Naive thymus-derived CD4-positive, alpha-beta T cell (primary cell): ENCODE measurements at places on chromosomes 2 and 18. TPM values are rescaled to one million over a fixed set of nuclear protein-coding genes. Genes with fewer than 3 reads are reported as not detected.

The CHMP3 gene
- 39.9 and 41.4 TPM in 2 replicates for total RNA-seq

The CD226 gene
- total RNA-seq, result 58.6 TPM

The MALL gene
- 0.36 and 0.46 TPM in 2 replicates for total RNA-seq

The GREB1 gene
- 0.35 TPM for total RNA-seq

The NEU2 gene
- not detected for total RNA-seq

The ACTG2 gene
- not detected for total RNA-seq

DNA sequence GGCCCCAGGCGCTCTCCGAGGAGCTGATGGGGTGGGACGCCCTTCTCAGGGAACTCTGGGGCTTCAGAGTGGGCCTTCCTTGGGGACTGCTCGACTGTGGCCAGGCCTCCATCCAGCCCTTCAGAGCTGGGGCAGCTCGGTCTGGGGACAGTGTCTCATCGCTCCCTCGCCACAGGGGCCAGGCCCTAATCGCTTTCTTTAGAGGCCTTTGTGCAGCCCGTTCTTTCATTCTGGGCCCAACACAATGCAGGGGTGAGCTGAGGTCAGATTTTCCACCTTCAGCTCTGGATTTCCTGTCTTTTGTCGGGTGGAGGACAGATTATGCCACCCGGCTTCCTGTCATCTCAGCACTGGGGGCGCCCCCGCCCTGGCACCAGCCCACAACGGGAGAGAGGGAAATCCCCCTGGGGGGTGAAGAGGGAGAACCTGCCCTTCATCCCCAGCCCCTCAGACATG, 25.2 kb downstream of the MYCN start:
- peak; percentile 39 for DNase-seq
- no peaks in the 10 kb centered on the region for H3K36me3 ChIP-seq
- peak overlapping the region; percentile 29 for H3K4me3 ChIP-seq
- no peaks in the 10 kb centered on the region for H3K27me3 ChIP-seq
- peak overlapping the region; percentile 45 for H3K27ac ChIP-seq

- H3K4me3 ChIP-seq, result no peak overlapping the region
- DNase-seq, result no peak
- no peaks in the 10 kb centered on the region for H3K36me3 ChIP-seq
- H3K27ac ChIP-seq, result no peak overlapping the region
- no peaks in the 10 kb centered on the region for H3K4me1 ChIP-seq
These were observed 38.4 kb downstream of the PKP4 start for GRCh38 chr2:158495175-158495574.

- no peak overlapping the region for H3K27ac ChIP-seq
- DNase-seq, result no peak
- H3K36me3 ChIP-seq, result no peaks in the 10 kb centered on the region
- H3K27me3 ChIP-seq, result no peaks in the 10 kb centered on the region
- no peaks in the 10 kb centered on the region for H3K4me1 ChIP-seq
These were observed 99.6 kb downstream of the BCL11A start for GRCh38 chr2:60453872-60454271.

DNA sequence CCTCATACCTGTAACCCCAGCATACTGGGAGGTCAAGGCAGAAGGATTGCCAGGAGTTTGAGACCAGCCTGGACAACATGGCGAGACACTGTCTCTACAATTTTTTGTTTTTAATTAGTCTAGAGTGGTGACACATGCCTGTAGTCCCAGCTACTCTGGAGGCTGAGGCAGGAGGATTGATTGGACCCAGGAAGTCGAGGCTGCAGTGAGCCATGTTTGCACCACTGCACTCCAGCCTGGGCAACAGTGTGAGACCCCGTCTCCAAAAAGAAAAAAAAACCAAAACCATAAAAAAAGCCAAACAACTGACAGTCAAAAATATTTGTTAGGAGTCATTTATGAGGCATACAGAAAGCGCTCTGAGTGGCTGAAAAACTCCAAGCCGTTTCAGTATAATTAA, 95.5 kb downstream of the KCTD18 start:
- H3K27ac ChIP-seq, result no peak overlapping the region
- no peak for DNase-seq
- H3K4me1 ChIP-seq, result no peaks in the 10 kb centered on the region
- no peaks in the 10 kb centered on the region for H3K36me3 ChIP-seq
- no peaks in the 10 kb centered on the region for H3K27me3 ChIP-seq

GRCh38 chr2:67948506-67948905, 114.3 kb downstream of the C1D start:
- H3K27me3 ChIP-seq, result no peaks in the 10 kb centered on the region
- H3K4me3 ChIP-seq, result no peak overlapping the region
- H3K4me1 ChIP-seq, result no peaks in the 10 kb centered on the region

- no peaks in the 10 kb centered on the region for H3K36me3 ChIP-seq
- no peaks in the 10 kb centered on the region for H3K4me1 ChIP-seq
- H3K27ac ChIP-seq, result no peak overlapping the region
These were observed 378.0 kb downstream of the GRB14 start for GRCh38 chr2:164243315-164243714.

DNA sequence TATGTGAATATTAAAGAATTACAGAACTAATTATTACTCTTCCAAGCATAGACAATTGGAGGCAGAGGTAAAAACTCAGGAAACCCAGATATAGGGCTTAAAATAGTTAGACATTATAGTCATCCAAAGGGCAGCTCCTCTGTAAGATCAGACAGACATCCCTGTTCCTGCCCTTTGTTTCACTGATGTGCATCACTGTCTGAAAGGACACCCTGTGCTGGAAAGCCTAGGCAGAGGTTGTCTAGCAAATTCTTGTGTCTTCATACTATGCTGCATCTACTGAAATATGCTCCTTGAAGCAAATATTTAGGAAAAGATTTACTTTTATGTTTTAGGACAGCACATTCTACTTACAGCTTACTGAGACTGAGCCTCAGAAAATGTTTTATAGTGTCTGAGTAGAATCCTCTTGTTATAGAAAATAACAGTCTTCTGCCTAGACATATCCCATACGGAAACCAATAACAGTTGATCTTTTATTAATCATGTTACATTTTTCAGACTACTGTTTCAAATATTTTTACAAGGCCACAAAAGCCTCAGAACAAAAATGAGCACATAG, 977.3 kb upstream of the CDH2 start:
- no peak for DNase-seq
- no peaks in the 10 kb centered on the region for H3K36me3 ChIP-seq
- H3K27ac ChIP-seq, result no peak overlapping the region
- H3K4me3 ChIP-seq, result no peak overlapping the region
- H3K4me1 ChIP-seq, result no peaks in the 10 kb centered on the region

DNA sequence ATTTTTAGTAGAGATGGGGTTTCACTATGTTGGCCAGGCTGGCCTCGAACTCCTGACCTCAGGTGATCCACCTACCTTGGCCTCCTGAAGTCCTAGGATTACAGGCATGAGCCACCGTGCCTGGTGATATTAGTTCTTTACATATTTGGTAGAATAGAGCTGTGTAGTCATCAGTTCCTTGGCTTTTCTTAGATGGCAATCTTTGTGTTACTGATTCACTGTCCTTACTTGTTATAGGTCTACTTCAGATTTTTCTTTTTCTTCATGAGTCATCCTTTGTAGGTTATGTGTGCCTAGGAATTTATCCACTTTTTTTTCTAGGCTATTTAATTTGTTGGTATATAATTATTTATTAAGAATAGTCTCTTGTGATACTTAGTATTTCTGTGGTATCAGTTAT, 30.3 kb upstream of the ZSWIM2 start:
- H3K27me3 ChIP-seq, result no peaks in the 10 kb centered on the region
- H3K27ac ChIP-seq, result no peak overlapping the region
- no peaks in the 10 kb centered on the region for H3K4me1 ChIP-seq
- DNase-seq, result no peak
- no peaks in the 10 kb centered on the region for H3K36me3 ChIP-seq
- H3K4me3 ChIP-seq, result no peak overlapping the region

DNA sequence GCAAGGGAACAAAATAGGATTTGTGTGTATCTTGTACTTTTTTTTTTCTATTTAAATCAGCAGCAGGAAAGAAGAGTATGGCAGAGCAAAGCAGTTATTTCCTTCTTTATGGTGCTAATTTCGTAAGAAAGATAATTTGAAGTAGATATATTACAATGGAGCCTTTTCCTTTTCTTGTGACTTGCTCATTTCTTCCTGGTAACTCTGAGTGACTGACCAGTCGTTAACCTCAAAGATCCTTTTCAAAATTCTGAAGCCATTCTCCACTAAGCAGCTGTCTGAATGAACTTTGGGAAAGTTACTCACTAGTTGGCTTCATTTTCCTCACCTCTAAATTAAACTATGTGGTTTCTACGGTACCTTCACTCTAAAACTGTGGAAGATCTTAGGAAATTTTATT, 24.6 kb downstream of the AFTPH start:
- H3K4me1 ChIP-seq, result peaks cover 4% of the 10 kb centered on the region
- H3K4me3 ChIP-seq, result no peak overlapping the region
- H3K36me3 ChIP-seq, result no peaks in the 10 kb centered on the region
- H3K27me3 ChIP-seq, result no peaks in the 10 kb centered on the region
- no peak overlapping the region for H3K27ac ChIP-seq
